ENCODE measurements at places on chromosomes 3 and 15.
A peak's percentile ranks its signal among the peaks of the same experiment; 100 is the strongest.

DNA sequence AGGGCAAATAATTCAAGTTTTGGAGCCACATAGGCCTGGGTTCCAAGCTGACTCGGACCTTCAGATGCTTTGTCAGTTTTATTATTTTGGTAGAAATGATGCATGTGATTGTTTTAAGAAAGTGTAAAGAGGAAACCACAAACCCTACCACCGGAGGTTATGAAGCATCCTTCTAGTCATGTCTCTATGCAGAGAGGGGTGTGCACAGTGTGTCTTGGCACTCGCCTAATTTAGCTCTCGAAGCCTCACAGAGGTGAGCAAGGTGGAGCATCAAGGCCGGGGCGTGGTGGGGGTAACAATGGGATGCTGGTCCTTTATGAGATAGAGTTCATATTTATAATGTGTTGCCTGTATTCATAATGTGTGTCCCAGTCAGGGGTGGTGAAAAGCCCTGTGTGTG lies 63.7 kb upstream of the SMAD6 start:
- peak; percentile 42 for DNase-seq

DNA sequence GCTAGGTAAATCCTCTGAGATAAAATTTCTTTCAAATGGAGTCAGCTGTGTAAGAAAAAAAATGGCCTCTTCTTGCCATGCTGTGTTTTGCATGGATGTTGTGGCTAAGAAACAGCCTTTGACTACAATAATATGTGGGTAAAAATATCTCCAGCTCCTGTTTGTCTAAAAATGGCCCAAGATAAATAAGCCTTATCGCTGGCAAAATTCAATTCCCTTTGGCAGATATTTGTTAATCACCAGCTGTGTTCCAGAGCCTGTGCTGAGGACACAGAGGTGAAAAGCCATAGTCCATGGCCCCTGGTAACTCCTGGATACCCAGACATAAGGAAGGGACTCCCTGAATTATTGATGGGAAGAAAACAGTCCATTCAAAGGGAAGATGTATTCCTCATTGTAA lies 15.3 kb upstream of the RAMAC start:
- DNase-seq = no peak

- no peak for DNase-seq
Observed at GRCh38 chr3:11736136-11736833, 92.6 kb upstream of the VGLL4 start.

GRCh38 chr15:29092376-29093064 lies 177.1 kb downstream of the NSMCE3 start:
- no peak for DNase-seq

- no peak for DNase-seq
Observed at GRCh38 chr3:108527817-108528216, 17.4 kb upstream of the MYH15 start.

DNA sequence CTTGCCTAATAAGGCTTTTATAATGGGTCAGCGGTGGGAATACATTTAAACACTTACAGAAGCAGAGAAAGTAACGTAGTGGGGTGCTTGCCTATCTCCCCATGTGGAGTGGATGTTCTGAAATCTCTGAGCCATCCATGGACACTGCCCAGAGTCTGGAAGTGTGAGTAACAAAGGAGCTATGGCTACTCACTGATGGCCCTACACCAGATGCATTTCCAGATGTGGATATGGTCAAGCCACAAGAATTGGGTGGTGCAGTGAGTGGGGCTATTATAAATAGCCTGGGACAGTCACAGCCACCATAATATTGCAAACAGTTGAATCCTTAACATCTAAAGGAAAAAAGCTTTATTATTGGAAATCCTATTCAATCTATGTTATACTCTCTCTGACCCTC lies 96.6 kb downstream of the CGNL1 start:
- DNase-seq = no peak

DNA sequence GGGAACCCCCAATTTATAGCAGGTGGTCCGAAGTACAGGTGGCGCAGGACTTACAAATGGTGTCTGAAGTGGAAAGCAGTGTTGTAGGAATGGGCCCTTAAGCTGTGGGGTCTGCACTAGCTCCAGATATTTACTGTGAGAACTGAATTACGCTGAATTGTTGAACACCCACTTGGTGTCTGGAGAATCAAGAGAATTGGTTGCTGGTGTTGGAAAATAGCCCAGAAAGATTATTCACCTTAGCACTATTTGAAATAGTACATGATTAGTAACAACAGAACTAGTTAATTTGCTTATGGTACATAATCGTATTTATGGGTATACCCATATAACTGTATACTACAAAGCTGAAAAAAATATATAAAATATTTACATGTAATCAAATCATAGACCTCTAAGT lies 64.8 kb downstream of the ADAM10 start:
- no peak for DNase-seq

GRCh38 chr15:45669422-45669821 lies 34.6 kb downstream of the SQOR start:
- no peak for DNase-seq

- no peak for DNase-seq
Observed at GRCh38 chr15:58224068-58224467, 85.9 kb downstream of the AQP9 start.

DNA sequence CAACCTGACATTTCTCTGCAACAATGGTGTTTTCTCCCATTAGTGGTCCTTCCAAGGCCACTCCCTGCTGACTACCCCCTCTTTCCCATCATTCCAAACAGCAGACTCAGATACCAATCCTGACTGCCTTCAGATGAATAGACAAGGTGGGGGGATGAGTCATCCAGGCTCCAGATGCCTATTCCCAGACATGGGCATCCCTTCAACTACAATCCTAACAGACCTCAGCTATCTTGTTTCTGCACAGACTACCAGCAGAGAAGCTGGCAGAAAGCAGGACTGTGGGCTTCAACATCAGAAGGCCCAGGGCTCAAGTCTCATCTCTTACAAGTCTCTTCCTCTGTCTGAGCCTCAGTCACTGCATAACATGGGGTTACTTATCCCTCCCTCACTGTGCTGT lies 2.2 kb downstream of the RBP1 start:
- DNase-seq = no peak

DNA sequence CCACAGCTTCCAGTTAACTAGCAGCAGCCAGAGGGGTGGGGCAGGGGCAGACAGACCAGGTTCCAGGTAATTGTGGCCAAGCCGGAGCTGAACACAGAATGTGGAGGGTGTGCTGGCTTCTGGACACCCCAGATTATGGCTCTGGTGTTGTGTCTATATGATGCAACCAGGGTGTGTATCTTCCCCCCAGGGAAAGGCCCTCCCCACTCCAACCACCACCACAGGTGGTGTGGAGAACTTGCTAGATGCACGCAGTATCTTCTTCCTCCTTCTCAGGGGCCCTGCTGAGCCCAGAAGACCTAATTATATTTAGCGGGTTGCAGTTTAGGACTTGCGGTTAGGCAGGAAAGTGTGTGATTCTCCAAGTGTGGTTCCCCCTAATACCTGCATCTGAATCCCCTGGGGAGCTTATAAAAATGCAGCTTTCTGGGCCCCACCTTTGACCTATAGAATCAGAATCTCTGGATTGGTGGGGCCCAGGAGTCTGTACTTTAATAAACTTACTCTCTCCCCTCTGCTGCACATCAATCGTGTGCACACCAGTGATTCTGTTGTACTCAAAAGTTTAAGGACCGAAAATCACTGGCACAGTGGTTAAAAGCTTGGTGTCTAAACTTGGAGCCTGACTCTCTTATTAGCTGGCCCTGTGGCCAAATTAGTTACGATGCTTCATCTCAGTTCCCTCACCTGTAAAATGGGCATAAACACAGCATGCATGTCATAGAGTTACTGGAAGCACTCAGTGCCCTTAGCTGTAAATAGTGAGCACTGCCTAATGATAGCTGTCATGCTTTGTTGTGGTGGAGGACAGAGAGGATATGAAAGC lies 379.1 kb upstream of the PROK2 start:
- no peak for DNase-seq

GRCh38 chr15:46344115-46344724 lies 709.4 kb downstream of the SQOR start:
- DNase-seq = no peak

GRCh38 chr15:69734699-69735098 lies 282.1 kb downstream of the RPLP1 start:
- DNase-seq = no peak

DNA sequence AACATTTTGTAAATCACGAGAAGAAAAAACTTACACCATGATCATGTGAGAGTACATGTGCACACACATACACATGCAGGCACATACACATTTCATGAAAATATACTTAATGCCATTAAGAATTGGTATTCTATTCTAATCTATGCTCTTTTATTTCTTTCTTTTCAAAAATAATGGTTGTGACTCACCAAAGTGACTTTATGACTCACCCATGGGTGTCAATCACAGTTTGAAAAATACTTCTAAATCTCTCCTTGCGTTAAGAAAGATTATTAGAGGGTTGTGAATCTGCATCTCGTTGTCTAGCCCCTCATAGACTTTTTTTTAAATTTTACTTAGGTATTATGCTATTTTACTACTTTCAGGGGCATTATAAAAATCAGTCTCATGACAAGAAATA lies 254.2 kb downstream of the TUSC7 start:
- DNase-seq = no peak

- no peak for DNase-seq
Observed at GRCh38 chr15:72873379-72874233, 90.0 kb upstream of the ADPGK start.

DNA sequence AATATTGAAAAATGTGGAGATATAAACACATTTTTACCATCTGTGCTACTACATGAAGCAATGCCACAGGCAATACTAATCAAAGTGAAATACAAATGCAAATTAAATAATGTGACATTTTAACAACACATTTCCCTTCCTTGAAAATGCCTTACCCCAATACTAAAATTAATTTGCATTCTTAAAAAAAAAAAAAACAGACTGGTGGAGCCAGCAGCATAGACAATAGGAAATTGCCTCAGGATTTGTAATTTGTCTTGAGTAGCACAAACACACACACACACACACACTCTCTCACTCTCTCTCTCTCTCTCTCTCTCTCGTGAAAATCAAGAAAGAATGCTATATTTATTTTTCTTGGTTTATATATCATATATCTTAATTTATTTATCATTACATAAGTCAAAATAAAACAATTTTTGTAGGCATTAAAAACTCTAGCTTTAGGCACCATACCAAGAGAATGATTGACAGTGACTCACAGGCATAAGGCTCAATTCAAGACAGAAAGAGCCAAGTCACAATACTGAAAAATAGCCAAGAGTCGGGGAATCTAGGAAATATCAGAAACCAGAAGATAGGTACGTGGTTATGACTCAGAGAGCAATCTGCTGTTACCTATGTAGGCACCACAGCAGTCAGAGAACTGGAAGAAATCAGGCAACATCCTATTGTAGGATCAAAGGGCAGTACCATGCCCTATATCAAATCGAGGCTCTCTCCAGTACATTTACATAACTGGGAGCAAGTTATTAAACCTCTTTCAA lies 23.0 kb downstream of the SUCNR1 start:
- DNase-seq = no peak

DNA sequence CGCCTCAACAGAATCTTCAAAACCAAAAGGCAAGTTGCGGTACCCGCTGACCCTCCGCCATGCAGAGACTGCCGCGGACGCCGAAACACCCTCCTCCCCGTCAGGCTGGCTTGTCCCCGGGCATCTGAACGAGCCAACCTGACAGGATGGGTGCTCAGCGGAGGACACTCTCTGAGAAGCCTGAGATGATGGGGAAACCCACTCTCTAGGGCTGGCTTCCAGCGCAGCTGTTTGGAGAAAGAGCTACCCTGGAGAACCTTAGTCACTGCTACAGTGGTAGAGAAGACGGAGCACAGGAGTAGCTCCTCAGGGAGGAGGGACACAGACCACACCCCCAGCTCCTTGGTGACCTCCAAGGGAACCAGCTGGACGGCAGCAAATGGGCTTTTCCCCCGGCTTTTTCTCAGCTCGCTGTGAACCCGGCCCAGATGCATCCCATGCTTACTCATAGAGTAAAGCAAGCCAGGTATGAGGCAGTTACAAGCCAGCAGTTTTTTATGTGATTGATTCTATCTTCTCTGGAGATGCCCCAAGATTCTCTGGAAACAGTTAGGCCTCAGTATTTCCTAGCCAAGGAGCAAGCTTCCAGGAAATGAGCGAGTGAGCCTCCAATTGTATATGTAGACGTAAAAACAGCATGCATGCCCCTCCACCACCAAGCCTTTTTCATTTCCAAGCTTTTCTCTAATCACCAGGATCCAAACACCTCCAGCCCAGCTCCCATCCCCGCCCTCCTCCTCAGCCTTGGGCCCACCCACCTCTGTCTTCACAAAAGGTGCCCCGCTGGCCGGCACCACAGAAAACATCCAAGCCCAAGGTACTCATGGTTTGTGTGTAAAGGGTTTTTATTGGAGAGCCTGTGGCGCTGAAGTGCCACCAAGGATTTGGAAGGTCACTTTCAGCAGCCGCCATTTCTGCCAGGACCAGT lies 38.7 kb downstream of the FAM174B start:
- DNase-seq = no peak

DNA sequence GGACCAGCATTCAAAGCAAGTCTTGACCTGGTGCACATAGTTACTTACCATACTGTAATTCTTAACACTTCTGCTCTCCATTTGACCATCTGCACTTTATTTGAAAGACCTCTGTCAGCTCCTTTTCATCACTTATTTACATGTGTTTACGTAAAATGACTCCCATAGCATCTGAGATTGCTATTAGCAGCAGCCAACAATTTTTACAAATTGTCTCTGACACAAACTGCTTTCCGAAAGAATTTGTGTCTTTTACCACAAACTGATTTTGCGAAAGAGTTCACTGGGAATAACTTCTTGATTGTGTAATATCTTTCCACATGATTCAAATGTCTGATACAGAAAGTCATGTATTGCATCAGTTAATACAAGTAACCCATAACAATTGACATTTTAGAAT lies 144.1 kb upstream of the PEX5L start:
- no peak for DNase-seq

- DNase-seq = no peak
Observed at GRCh38 chr15:65626856-65627255, 5.1 kb downstream of the SLC24A1 start.

All from activated CD4-positive, alpha-beta memory T cell treated with anti-CD3 and anti-CD28 coated beads for 36 hours (primary cell).